ENCODE measurements at places on chromosomes 4 and X.

- DNase-seq: no peak
Observed at GRCh38 chrX:101079736-101080270, 1.1 kb downstream of the TMEM35A start.

DNA sequence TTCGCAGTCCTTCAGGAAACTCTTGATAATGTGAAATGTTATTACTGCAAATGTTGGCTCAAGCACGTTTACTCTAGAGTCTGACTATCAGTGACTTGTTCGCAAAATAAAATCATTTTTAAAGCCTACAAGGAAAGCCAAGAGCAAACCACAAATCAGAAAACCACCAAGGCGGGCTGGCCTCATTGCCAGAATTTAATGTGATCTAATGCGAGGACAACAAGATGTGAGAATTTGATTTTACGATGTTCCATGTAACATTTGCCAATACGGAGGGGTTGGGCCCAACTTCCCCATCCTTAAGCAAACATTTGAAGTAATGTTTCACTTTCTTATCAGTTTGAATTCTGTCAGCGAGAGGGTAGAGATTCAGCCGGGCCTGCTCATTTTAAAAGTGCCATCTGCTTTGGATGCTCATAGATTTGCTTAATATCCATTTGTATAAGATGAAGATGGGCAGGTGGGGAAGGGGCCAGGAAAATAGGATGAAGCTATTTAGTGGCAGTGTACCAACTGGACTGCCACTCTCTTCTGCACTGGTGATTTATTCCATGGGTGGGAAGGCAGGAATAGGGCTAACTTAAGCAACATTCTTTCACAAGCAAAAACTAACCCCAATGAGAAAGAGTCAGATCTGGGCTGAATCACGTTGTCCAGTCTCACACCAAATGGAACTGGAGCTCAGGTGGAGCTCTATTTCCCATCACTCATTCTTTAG, 225.3 kb downstream of the ANAPC10 start:
- no peak for DNase-seq

DNA sequence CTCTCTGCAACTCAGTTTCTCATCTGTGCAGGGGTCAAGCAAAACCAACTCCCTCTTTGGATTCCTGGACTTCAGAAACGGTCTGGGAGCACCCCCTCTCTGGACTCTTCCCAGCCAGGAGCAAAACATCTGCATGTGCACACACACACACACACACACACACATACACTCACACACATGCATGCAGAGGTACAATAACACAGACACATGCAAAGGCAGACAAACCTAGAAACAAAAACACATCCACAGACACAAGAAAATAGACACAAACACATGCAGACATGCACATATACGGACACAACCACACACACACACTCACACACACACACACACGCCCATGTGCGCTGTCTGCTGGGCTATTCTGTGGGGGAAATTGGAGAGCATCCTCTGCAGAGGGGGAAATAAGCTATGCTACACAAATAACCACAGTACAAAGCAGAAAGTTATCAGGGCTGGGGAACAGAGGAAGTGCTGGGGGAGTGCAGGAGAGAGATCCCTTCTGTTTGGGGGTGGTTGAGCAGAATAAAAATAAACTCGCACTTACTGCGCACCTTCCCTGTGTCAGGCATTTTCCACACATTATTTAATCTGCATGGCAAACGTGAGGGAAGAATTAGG, 19.9 kb downstream of the IQSEC2 start:
- peak; percentile 42 for DNase-seq

GRCh38 chrX:30938295-30938694, 49.2 kb upstream of the TAB3 start:
- no peak for DNase-seq

DNA sequence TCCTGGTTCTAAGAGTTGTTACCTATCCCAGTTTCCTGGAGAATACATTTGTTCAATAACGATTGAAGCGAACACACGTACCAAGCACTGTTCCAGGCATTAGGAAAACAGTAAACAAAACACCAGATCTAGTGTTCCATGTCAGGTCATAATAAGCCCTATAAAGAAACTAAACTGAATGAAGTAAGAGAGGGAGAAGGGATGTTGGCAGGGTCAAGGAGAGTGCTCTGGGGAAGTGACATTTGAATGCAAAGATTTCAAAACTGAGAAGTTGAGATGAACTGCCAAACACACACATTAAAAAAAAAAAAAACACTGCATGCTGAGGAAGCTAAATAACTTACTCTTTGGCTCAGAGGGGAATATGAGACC, 14.4 kb upstream of the ENAM start:
- DNase-seq: no peak

GRCh38 chrX:153830640-153831428, 490 bp upstream of the PDZD4 start:
- no peak for DNase-seq

- no peak for DNase-seq
Observed at GRCh38 chrX:47807548-47807947, 29.2 kb upstream of the ZNF81 start.

DNA sequence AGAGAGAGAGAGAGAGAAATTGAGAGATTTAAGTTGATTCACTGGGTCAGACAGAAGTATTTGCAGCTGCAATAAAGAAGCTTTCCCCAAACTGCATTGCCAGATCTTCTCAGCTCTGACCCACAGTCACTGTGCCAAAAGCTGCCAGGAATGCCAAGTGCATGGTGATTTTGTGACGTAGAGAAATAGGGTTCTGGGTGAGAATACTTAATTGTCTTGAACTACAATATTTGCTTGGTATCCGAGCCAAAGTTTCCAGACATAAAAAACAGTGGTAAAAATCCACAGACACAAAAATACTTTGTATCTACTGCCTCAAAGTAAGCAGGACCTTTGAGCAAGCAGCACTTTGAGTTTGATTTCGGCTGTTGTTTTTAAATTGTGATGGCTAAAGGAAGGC, 331.1 kb downstream of the GRID2 start:
- no peak for DNase-seq

DNA sequence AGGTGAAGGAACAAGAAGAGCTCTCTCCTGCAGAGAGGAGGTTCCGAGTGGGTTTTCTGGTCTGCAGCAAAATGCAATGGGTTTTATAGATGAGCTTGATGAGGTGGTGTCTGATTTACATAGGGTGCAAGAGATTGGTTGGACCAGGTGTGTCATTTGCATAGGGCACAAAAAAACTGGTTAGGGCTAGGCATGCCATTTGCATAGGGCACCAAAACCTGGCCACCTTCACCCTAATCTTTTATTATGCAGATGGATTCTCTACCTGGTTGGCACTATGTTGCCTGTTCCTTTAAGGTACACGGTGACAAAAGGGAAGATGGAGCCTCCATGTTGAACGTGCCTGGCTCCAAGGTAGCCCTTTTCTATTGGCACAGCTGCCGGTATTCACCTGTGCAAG, 94.5 kb upstream of the PRKX start:
- no peak for DNase-seq

- peak; percentile 95 for DNase-seq
Observed at GRCh38 chr4:83548151-83548905, 12.4 kb downstream of the GPAT3 start.

- DNase-seq: no peak
Observed at GRCh38 chrX:54798137-54798536, at the start of gene ITIH6. ITIH6 (minus strand) TSS chrX:54798255; CDS start chrX:54798210, 45 bp downstream.

DNA sequence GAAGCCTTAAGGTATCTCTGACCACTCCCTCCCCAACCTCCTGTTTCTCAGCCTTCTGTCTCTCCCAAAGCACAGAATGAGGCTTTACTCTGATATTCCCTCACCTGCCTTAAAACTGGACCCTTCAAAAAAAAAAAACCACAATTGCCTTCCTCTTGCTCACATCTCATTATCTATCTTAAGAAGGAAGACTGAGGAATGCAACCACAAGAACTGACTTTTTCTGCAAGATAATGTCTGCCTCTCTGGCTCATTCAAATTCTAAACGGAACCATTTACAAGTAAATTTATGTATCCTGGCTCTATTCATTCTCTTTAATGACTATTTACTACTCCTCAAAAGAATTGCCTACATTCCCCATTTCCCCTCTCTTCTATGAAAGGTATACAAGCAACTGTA, 545.5 kb upstream of the HTR2C start:
- no peak for DNase-seq

DNA sequence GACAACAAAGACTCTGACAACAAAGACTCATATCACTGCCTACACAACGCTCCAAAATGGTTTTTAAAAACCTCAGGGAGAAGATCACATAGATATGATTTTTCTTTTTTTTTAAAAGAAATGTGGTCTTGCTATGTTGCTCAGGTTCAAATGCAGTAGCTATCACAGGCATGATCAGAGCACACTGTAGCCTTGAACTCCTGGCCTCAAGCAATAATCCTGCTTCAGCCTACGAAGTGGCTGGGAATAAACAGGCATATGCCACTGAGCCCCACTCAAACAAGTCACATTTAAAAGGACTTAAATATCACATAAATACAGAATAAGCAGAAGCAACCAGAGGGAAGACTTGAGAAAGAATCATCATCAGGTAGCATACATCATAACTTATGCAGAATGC, 14.7 kb downstream of the DHX15 start:
- DNase-seq: no peak

- no peak for DNase-seq
Observed at GRCh38 chr4:38060829-38061431, 100.7 kb downstream of the PTTG2 start.

DNA sequence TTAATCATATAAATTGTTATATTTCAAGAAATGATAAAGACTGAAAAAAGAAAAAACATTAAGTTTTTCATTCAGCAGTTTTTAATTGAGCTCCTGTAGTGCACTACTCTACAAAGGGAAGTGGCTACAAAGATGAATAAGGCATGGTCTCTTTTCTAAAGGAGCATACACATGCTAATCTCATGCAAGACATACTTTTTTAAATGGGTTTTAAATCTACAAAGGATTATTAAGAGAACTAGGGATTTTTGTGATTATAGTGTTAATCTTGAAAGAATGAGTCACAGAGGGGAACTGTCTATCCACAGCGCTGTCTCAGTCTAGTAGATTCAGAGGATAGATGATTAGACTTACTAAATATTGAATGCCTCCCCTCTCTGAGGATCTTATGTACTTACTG, 1722.2 kb downstream of the RPA4 start:
- DNase-seq: no peak

- DNase-seq: no peak
Observed at GRCh38 chrX:119481323-119481801, 13.1 kb downstream of the SLC25A5 start.

DNA sequence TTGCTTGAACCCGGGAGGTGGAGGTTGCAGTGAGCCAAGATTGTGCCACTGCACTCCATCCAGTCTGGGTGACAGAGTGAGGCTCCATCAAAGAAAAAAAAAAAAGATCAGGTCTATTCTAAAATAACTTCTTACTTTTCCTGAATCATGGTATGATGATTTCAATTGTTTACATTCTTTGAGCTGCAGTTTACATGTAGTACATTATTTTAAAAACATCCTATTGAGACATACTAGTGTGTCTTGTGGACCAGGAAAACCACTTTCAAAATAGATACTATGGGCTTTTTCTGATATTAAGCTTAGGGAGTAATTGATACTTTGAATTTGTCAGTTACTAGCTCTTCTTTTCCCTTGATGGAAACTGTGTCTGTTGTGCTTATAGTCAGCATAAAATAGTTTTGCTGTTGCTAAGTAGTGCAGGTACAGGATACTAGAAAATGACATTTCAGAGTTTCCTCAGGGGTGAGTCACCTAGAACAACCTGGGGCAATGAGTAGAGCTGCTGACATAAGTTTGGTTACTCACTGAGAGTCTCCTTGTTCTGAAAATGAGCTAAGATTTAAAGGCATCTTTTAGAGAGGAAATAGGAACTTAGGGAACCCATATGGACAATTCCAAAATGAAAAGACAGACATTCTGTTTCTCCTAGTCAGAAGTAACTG, 53.2 kb upstream of the C4orf54 start:
- no peak for DNase-seq

- no peak for DNase-seq
Observed at GRCh38 chr4:20474119-20474518, 222.4 kb downstream of the SLIT2 start.

DNA sequence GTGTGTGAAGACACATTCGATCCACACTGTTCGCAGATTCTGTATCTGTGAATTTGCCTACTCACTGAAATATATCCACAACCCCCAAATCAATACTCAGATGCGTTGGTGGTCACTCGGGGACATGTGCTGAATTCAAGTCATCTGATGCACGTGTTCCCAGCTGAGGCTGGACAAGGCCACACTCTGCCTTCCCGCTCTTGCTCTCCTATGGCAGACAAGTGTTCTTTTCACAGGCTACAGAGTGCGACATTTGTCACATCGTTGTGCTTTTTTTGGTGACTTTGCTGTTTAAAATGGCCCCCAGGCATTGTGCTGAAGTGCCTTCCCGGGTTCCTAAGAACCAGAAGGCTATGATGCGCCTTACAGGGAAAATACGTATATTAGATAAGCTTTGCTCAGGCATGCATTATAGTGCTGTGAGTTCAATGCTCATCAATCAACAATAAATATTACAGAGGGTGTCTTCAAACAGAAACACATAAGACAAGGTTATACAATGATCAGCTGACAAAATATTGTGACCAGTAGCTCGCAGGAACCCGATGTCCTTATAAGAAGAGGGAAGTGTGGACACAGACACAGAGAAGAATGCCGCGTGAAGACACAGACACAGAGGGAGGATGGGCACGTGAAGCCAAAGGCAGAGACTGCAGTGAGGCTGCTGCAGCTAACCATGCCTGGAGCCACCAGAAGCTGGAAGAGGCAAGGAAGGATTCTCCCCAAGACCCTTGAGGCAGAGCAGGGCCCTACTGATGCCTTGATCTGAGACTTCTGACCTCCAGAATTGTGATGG, 42.0 kb downstream of the IRF2 start:
- DNase-seq: no peak

DNA sequence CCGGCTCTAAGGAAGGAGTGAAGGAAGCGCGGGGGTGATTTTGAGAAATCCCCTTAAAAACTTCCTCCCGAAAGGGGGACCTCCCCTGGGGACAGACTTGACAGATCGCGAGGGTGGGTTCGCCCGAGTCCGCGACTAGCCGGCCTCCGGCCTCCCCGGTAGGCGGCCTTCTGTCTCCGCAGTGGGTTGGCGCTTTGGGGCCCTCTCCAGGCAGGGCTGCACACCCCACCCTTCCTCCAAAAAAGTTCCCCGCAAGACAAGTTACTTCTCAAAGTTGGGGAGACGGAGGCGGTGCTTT, 24.8 kb downstream of the HOPX start:
- peak; percentile 85 for DNase-seq

- DNase-seq: no peak
Observed at GRCh38 chrX:12804655-12805054, 13.4 kb downstream of the PRPS2 start.

GRCh38 chr4:76197971-76198410, 15.6 kb downstream of the SCARB2 start:
- DNase-seq: no peak

GRCh38 chr4:7144374-7145290, 47.7 kb upstream of the SORCS2 start:
- DNase-seq: no peak
